Stimulated activated CD4-positive, alpha-beta T cell treated with anti-CD3 and anti-CD28 coated beads, TNF-alpha, amount 100 ng/mL, for 4 hours (primary cell): ENCODE measurements at places on chromosomes 12 and 14.

GRCh38 chr12:47281667-47282171 is 202.0 kb upstream of the AMIGO2 start:
- DNase-seq = no peak

GRCh38 chr12:128991716-128992115 is 138.4 kb downstream of the GLT1D1 start:
- no peak for DNase-seq

GRCh38 chr12:116718655-116719454 is 19.0 kb downstream of the SPRING1 start:
- DNase-seq = no peak

- DNase-seq = no peak
Measured at GRCh38 chr12:51836041-51836826, 12.3 kb downstream of the FIGNL2 start.

GRCh38 chr12:49588281-49588680 is 17.2 kb downstream of the FAM186B start:
- no peak for DNase-seq

DNA sequence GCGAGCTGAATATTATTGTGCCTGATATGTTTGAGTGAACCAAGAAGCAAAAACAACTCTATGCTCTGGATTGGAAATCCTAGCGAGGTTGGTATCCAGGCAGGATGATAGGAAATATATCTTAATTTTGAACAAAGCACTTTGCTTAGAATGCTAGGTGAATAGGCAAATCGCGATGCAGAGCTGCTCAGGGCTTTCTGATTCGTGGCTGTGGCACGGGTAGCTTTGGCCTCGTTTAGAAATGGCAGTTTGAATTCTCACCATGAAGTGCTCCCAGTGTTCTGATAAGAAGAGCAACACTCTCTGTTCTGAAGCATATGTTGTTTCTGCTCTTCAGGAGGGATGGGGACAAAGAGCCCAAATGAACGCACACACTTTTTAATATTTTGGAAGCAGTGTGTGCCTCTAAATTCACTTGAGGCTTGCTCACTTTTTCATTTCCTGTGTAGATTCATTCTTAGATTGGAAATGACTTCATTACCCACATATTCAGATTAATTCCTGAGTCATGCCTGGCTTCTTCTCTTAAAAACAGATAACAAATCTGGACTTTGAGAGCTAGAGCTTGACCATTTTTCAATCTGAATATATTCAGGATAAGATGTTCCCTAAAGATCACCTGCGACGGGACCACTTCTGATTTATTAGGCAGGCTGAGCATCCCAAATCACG is 200.9 kb downstream of the RPAP3 start:
- DNase-seq = no peak

DNA sequence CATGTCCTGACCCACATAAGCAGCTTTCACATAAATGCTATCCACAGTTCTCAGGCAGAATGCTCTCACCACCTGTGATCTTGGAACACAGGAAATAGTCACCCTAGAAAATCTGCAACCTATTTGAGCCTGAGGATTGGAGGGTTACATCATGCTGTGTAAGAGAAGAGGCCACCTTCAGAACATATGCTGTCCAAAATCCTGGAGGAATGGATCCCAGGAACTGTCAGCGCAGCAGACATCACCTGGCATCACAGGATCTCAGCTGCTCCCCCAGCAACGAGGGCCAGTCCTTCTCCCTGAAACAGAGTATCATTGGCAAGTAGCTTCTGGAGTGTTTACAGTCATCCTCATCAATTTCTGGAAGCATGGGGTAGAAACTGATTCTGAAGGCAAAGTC is 63.2 kb upstream of the LTA4H start:
- DNase-seq = no peak

DNA sequence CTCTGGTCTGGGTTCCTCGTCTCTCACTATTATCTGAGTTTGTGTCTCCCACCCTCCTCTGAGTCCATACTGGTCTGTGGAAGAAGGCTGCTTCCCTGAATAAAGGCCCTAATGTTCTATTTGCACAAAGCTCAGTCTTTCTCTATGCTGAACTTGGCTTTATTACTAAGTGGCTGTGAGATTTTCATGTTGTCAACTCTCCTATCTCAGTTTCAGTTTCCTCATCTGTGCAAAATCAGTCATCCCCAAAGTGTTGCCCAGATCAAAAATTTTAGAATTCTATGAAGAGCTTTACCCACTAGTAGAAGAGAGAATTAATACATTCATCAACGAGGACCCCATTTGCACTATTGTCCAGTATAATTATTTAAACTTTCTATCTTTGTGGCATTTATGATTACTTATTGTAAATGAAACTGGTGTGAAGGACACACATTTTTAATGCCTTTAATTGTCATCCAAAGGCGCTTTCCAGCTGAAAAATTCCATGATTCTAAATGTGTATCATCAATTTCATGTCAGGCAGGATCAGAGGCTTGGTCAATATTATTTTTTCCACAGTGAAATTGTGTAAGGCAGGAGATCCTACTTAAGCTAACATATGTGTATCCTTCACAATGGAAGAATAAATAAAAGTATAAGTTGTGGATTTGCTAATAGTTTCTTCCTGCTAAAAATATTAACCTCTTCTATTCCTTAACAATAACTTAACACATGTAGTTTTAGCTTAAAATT is 79.1 kb upstream of the EEA1 start:
- DNase-seq = no peak

- no peak for DNase-seq
Measured at GRCh38 chr14:93891756-93892504, 35.2 kb upstream of the FAM181A start.

- no peak for DNase-seq
Measured at GRCh38 chr12:18323159-18323558, 61.8 kb downstream of the PIK3C2G start.

- no peak for DNase-seq
Measured at GRCh38 chr14:62455446-62455845, 589.8 kb downstream of the KCNH5 start.

GRCh38 chr12:63802012-63802608 is 22.4 kb downstream of the RXYLT1 start:
- no peak for DNase-seq

DNA sequence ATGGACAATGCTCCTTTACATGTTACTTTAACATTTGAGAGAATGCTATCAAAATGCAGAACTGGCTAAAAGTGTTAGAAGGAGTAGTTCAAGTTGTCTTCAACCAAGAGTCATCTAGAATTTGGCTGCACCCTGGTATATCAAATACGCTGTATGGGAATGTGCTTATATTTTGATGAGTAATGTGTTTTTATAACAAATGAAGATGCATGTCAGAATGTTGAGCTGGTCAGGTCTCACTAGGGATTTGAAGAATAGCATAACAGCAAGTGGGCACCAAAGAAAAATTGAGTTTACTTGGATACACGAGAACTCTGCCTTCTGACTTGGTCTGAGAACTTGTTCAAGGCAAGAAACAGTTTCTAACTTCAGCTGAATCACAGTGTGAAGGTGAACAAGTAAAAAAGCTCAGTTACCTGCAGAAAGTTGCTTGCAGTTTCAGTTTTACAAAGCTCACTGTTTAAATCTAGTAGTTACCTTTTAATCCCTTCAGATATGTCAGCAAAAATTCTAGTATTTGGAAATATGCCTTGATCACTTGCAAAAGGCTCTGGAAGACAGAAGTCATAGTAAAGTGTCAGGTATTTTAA is 82.3 kb downstream of the PDE3A start:
- no peak for DNase-seq

- no peak for DNase-seq
Measured at GRCh38 chr14:103994535-103995184, 52.3 kb upstream of the RD3L start.

GRCh38 chr14:89367779-89368120 is 49.3 kb downstream of the FOXN3 start:
- no peak for DNase-seq

- DNase-seq = no peak
Measured at GRCh38 chr12:99170461-99170860, 477.1 kb upstream of the GARIN6 start.

- DNase-seq = no peak
Measured at GRCh38 chr14:91354979-91355685, 62.5 kb downstream of the CCDC88C start.

- no peak for DNase-seq
Measured at GRCh38 chr14:91693346-91693745, 38.5 kb downstream of the CATSPERB start.

GRCh38 chr14:103546652-103547454 is 15.6 kb downstream of the BAG5 start:
- peak; percentile 55 for DNase-seq

GRCh38 chr14:77559381-77559780 is 57.1 kb downstream of the SPTLC2 start:
- DNase-seq = no peak

GRCh38 chr14:106442857-106443256 is 916.5 kb downstream of the TMEM121 start:
- DNase-seq = no peak

GRCh38 chr12:118342090-118342489 is 30.6 kb downstream of the TAOK3 start:
- DNase-seq = no peak

- DNase-seq = no peak
Measured at GRCh38 chr12:59452259-59452658, 143.6 kb upstream of the SLC16A7 start.

- DNase-seq = no peak
Measured at GRCh38 chr14:31200702-31200990, 6.9 kb downstream of the HECTD1 start.

GRCh38 chr12:6396031-6396430 is 12.1 kb downstream of the LTBR start:
- DNase-seq = no peak

- DNase-seq = no peak
Measured at GRCh38 chr12:13094367-13094766, 9.1 kb downstream of the GSG1 start.

DNA sequence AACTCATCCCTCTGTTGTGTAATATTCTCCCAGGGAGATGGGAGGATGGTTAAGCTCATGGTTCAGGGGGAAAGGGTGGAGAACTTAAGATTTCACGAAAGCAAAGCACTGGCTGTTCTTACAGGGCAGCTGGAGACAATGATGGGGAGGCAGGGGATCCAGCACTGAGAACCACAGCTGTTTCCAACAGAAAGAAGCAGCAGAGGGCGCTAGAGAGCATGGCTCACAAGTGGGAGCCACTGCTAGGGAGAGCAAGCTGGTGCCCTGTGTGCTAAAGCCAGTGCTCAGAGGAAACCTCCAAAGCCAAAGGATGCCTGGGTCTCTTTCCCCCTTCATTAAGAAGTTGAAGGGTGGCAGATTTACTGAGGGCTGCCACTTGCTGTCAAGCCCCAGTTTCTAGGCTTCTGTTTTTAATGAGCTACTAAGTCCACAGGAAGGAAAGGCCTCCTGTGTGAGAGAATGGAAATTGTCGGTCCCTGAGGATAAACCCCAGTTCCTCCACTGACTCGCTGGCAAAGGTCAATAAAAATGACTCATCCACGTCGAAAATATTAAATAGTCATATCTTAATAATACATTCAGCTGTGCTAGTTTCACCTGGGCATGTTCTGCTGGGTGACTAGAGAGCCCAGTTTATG is 199.7 kb downstream of the ANO2 start:
- no peak for DNase-seq

GRCh38 chr14:99133636-99134515 is 138.1 kb downstream of the BCL11B start:
- DNase-seq = no peak

DNA sequence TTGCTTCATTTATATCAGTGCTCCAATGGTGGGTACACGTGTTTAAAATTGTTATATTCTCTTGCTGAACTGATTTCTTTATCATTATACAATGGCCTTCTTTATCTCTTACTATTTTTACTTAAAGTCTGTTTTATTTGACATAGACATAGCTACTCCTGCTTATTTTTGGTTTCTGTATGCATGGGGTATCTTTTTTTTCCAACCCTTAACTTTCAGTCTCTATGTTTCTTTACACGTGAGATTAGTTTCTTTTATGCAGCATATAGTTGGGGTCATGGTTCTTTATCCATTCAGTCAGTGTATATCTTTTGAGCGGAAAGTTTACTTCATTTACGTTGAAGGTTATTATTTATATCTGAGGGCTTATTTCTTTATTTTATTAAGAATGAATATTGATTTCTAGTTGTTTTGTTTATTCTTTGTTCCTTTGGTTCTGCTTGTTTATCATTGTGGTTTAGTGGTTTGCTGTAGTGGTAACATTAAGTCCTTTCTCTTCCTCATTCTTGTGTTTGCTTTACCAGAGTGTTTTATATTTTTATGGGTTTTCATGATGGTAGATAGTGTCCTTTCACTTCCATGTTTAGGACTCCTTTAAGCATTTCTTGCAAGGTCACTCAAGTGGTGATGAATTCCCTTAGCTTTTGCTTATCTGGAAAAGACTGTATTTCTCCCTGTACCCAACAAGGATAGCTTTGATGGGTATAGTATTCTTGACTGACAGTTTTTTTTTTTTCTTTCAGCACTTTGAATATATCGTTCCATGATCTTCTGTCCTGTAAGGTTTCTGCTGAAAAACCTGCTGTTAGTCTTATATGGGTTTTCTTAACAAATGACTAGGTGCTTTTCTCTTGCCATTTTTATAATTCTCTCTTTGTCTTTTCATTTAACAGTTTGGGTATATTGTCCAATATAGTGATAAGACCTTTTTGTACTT is 38.3 kb upstream of the FAR2 start:
- no peak for DNase-seq

GRCh38 chr12:77082021-77082420 is 16.7 kb upstream of the E2F7 start:
- DNase-seq = no peak
